ENCODE measurements at places on chromosomes 5 and 9. TPM values are rescaled to one million over a fixed set of nuclear protein-coding genes. Genes with fewer than 3 reads are reported as not detected.

The HRH2 gene
- 52.7 TPM for total RNA-seq

DNA sequence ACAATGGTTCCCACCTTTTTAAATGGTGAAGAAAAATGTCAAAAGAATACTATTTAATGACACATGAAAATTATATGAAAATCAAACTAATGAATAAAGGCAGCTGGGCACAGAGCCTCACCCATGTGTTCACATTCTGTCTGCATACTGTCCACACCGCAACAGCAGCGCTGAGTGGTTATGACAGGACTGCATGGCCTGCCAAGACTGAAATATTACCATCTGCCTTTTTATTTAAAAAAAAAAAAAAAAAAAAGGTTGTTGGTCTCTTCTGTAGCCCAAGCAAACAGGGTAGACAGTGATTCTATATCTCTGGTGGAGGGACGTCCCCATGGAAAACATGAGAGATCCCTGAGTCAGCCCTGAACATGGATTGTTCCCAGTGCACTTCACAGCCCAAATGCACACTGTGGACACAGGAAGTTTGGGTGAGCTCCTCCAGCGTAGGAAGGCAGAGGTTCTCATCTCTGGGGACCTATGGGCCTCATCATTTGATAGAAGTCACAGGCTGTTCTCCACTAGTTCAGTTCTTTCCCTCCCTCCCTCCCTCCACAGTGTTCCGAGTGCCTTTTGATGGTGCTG is 44.9 kb upstream of the SHC3 start:
- H3K4me1 ChIP-seq, result no peaks in the 10 kb centered on the region
- DNase-seq, result no peak
- H3K27me3 ChIP-seq, result no peaks in the 10 kb centered on the region
- H3K4me3 ChIP-seq, result no peak overlapping the region

DNA sequence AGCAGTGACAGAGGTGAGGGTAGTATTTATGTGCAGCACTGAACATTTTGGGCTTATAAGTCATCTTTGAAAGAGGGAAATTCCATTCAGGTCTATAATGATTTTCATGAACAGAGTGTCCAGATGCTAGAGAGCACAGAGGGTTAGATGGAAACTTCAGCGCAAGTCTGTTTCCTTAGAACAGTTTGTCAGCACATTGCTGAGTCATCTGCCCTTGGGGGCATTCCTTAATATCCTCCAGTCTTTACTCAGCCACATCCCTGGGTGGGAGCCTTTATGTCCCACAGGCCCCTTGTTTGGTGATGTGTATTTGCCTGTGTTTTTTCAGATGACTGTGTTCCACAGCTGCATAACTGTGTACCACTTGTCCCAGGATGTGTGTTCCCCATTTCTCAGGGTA is 138.5 kb upstream of the S1PR3 start:
- peak; percentile 46 for DNase-seq
- no peaks in the 10 kb centered on the region for H3K4me1 ChIP-seq
- no peaks in the 10 kb centered on the region for H3K36me3 ChIP-seq
- no peak overlapping the region for H3K4me3 ChIP-seq
- no peaks in the 10 kb centered on the region for H3K27me3 ChIP-seq
- no peak overlapping the region for H3K27ac ChIP-seq

DNA sequence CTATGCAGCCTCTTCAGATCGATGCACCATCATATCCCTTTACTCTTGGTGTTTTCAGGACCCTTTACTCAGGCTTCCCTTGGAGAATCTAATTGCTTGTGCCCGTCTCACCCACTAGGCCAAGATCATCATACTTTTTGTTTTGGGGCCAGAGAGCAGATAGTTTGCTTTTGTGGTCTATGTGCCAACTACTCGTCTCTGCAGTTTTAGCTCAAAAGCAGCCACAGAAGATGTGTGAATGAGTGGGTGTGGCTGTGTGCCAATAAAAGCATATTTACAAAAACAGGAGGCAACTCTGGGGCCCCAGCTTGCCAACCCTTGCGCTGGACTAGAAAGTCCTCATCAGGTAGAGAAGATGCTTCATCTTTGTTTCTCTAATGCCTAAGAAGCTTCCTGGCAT is 216.8 kb downstream of the SEMA5A start:
- DNase-seq, result no peak
- no peaks in the 10 kb centered on the region for H3K27me3 ChIP-seq
- no peaks in the 10 kb centered on the region for H3K4me1 ChIP-seq

DNA sequence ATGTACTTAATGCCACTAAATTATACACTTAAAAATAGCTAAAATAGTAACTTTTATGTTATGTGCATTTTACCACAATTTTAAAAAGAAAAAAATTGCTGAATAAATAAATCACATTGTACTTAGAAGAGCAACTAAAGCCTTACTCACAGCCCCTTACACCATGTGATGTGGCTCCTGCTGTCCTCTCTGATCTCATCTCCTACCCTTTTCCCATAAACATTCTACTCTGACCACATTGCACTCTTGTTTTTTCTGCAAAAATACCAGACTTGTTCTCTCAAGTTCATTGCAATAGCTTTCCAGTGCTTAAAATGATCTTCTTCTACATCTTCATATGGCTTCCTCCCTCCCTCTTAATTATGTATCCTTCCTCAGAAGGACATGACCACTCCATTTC is 268.4 kb downstream of the ELAVL2 start:
- no peaks in the 10 kb centered on the region for H3K4me1 ChIP-seq
- H3K36me3 ChIP-seq, result no peaks in the 10 kb centered on the region
- no peak overlapping the region for H3K4me3 ChIP-seq
- no peaks in the 10 kb centered on the region for H3K27me3 ChIP-seq
- no peak for DNase-seq
- no peak overlapping the region for H3K27ac ChIP-seq

Data from heart right ventricle (tissue), 16 donors.